ENCODE measurements at places on chromosomes 12 and 14. TPM values are rescaled to one million over a fixed set of nuclear protein-coding genes. Genes with fewer than 3 reads are reported as not detected.

DNA sequence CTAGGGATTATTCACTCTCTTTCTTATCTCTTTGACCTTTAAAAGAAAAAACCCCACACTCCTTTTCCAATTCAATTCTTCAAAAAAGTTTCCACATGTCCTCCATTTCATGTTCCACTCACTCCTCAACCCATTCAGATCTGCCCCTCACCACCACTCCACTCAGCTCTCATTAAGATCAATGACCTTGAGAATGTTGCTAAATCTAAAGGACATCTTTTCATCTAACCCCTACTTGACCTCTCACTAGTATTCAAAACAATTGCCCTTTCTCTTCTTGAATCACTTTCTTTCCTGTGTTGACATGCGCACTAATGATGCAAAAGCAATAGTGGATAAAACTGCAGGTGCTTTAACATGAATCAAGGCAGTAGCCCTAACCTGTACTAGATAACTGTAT is 9.9 kb downstream of the HECTD1 start:
- no peaks in the 10 kb centered on the region for H3K36me3 ChIP-seq
- no peak for DNase-seq
- no peak overlapping the region for H3K27ac ChIP-seq
- H3K4me3 ChIP-seq: no peak overlapping the region
- H3K4me1 ChIP-seq: peaks cover 46% of the 10 kb centered on the region

DNA sequence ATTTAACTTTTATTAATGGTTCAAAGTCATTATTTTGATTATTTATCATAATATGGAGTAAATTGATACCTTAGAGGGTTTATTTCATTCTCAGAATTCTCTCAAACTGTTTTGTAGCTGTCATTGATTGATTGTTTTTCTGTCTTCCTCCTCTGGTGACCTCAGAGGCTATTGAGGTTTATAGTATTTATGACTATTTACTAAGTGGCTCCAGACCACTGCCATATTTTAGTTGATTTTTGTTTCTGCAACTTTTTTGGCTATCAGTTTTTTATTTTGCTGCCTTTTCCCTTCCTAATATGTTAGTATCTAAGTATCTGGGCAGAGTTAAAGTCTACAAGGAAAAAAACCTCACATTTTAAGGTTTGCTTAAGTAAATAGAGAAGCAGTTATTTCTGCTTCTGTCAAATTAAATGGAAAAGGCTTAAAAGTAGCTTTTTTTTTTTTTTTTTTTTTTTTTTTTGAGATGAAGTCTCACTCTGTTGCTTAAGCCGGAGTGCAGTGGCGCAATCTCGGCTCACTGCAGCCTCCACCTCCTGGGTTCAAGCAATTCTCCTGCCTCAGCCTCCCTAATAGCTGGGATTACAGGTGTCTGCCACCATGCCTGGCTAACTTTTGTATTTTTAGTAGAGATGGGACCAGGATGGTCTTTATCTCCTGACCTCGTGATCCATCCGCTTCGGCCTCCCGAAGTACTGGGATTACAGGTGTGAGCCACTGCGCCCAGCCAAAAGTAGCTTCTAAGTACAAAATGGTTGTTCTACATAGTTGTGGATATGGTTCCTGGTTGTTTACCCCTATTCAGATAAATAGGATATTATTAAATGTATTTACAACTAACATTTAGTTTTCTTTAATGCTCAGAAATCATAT is 8.2 kb downstream of the MDM2 start:
- no peak for DNase-seq
- H3K4me3 ChIP-seq: no peak overlapping the region
- H3K27ac ChIP-seq: no peak overlapping the region
- H3K27me3 ChIP-seq: no peaks in the 10 kb centered on the region
- peaks cover 19% of the 10 kb centered on the region for H3K4me1 ChIP-seq
- H3K36me3 ChIP-seq: peaks cover 93% of the 10 kb centered on the region

DNA sequence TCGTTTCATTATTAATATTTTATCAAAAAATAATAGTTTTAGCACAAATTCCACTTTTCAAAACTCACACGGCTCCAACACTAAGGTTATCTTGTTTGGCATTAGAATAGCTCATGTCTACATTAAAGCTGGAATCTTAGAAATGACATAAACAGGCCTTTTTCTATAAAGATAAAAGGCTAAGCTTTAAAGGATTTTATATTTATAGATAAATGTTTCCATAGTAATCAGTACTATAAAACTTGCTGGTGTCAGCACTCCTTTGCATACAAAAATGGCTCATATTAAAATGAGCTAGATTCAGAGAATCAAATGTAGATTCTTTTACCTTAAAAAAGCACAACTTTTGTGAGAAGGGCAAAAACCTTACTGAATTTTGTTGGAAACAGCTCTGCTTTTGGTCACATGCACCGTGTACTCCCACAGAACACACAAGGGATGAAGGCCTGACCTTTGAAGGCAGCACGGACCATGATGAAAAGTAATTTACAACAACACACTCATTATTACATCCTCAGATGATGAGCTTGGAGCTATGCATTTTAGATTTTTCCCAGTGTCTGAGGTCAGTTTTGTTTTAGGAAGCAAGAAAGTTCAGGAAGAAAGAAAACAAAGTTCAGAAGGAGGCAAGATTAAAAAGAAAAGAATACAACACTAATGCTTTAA is 202.8 kb downstream of the BCAT1 start:
- H3K4me3 ChIP-seq: no peak overlapping the region
- H3K4me1 ChIP-seq: no peaks in the 10 kb centered on the region
- no peak for DNase-seq
- H3K27ac ChIP-seq: no peak overlapping the region
- H3K36me3 ChIP-seq: no peaks in the 10 kb centered on the region

DNA sequence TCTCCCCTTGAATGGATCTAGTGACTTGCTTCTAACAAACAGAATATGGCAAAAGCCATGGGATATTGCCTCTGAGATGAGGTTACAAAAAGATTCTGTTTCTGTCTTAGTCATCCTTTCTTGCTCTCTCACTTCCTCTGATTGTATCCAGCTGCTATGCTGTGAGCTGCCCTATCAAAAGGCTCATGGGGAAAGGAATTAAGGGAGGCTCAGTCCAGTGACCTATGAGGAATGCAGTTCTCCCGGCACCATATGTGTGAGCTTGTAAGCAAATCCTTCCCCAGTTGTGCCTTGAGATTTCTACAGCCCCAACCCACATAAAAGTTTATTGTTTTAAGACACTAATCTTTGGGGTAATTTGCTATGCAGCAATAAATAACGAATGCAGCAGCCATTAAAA is 183.1 kb downstream of the KLHL28 start:
- H3K36me3 ChIP-seq: no peaks in the 10 kb centered on the region
- DNase-seq: no peak
- H3K4me3 ChIP-seq: no peak overlapping the region
- no peaks in the 10 kb centered on the region for H3K27me3 ChIP-seq
- no peaks in the 10 kb centered on the region for H3K4me1 ChIP-seq

DNA sequence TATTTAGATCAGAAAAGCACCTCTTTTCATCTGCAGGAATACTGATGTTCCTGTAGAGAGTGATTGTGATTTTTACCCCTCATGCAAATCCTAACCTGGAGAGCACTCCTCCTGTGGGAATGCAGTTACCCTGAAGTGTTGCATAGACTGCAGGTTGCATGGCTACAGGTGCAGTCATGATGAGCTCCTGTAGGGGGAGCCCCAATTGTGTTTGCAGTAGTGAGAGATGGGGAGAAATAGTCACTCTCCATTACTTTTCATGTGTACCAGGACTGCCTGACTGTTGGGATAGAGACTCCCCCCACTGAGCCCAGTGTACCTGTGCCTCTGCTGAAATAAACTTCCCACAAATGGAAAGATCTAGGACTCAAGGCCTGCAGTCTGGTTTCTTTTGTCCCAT is 1086.5 kb downstream of the SLC6A15 start:
- no peak overlapping the region for H3K27ac ChIP-seq
- H3K36me3 ChIP-seq: no peaks in the 10 kb centered on the region
- H3K27me3 ChIP-seq: no peaks in the 10 kb centered on the region
- H3K4me3 ChIP-seq: no peak overlapping the region
- H3K4me1 ChIP-seq: no peaks in the 10 kb centered on the region

Gene CCDC38
- total RNA-seq: not detected

Gene ZNF385A
- total RNA-seq: 8.4 TPM

Gene CELA1
- not detected for total RNA-seq

DNA sequence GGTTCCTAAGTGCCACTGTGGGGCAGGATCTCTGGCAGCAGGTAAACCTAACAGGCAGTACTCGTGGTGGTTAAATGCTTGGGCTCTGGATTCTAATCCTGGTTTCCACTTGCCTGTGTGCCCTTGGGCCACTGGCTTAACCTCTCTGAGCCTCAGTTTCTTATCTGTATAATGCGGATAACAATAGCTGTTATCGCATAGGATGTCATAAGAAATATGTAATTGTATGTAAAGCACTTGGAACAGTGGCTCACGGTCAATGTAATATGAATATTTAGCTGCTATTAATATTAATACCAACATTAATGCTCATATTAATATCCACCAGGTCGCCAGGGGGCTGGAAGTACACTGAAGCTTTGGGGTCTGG is 16.8 kb downstream of the FOXN4 start:
- H3K4me1 ChIP-seq: peaks cover 18% of the 10 kb centered on the region
- no peak overlapping the region for H3K27ac ChIP-seq
- DNase-seq: no peak

DNA sequence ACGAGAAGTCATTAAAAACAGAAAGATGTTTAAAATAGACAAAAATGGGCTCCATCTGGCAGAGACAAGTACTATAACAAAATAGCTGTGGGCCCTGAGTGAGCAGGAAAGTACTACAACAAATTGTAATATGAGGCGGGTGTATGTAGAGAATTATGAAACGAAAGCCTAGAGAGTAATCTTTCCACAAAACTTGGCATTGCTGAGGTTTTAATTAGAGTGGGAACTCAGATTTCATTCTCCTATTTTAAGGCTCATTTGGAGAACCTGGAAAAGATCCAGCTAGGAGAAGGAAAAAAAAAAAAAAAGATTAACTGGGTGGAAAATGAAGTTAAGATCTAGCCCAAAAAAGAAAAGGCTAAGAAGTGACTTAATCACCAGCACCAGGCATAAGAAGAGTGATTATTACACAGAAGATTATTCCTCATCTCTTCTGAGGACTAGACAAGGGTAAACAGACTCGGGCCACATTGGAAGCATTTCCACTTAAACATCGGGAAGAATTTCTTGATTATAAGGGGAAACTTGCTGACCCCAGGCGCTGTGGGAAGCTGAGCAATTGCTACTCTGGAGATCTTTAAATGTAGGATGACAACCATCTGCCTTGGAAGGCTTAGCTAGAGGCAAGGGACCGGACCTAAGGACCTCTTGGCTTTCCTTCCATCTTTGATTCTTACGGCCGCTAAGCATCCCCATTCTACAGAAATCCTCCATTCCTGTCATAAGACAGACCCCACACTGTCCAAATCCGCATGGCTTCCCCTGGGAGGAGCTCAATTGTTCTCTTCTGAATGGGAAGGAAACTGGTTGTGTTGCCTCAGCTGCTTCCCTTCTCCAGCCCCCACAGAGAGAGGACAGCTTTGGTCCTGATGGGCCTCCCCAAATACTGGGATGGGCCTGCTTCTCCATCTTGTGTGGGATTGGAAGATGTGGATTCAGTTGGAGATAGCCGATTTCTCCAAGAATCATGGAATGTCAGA is 40.6 kb downstream of the IGF1 start:
- H3K27me3 ChIP-seq: no peaks in the 10 kb centered on the region
- no peaks in the 10 kb centered on the region for H3K4me1 ChIP-seq
- no peak for DNase-seq
- H3K36me3 ChIP-seq: no peaks in the 10 kb centered on the region
- H3K27ac ChIP-seq: no peak overlapping the region

Gene LRTM2
- total RNA-seq: not detected

Gene FSCB
- not detected for total RNA-seq

Gene DNAJC22
- total RNA-seq: 0.28 TPM

- peak overlapping the region; percentile 88 for H3K27ac ChIP-seq
- H3K4me3 ChIP-seq: no peak overlapping the region
- peaks cover 47% of the 10 kb centered on the region for H3K4me1 ChIP-seq
- DNase-seq: no peak
- no peaks in the 10 kb centered on the region for H3K27me3 ChIP-seq
These were observed 412.3 kb downstream of the RAD51B start for GRCh38 chr14:68231898-68232297.

- no peak overlapping the region for H3K27ac ChIP-seq
- H3K27me3 ChIP-seq: no peaks in the 10 kb centered on the region
- no peaks in the 10 kb centered on the region for H3K36me3 ChIP-seq
- DNase-seq: no peak
- H3K4me1 ChIP-seq: no peaks in the 10 kb centered on the region
These were observed 44.3 kb upstream of the KTN1 start for GRCh38 chr14:55535516-55536203.

DNA sequence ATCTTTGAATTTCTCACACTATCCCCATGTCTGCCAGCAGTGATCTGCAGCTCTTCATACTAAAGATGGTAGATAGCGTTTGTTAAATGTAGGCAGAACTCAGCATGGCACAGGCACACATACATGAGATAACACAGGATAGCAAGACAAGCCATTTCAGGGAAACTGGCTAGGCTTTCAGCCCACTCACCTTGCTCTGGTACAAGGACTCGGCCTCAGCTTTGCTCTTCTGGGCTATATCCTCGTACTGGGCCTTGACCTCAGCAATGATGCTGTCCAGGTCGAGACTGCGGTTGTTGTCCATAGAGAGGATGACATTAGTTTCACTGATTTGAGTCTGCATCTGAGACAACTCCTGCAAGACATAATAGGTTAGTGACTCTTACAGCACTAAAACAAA is 3.1 kb downstream of the KRT1 start:
- no peaks in the 10 kb centered on the region for H3K4me1 ChIP-seq
- no peaks in the 10 kb centered on the region for H3K27me3 ChIP-seq
- H3K4me3 ChIP-seq: no peak overlapping the region
- H3K36me3 ChIP-seq: no peaks in the 10 kb centered on the region

DNA sequence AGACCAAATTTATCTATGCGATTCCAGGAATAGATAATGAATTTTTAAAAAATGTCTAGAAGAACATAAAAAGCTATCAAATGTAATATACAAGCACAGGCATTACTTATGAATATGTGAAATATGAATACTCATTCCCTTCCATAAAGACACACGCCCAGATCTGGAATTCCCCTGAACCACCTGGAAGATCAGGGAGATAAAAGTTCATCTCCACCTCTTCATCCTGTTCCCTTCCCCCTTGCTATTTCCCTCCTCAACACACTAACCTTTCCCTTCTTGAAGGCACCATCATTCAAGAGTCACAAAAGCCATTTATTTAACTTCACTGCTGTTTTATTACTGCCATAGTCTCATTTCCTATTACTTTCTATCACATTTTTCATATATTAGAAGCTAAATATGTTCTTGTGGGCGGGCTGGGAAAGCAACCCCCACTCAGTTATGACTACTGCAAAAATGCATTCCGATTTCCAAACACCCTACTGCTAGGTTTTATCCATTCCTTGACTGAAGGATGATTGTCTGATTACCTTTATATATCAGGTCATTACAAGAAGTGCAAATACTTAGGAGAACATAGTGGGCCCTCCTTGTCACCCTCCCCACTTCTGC is 16.1 kb downstream of the FGD6 start:
- DNase-seq: no peak
- peak overlapping the region; percentile 33 for H3K27ac ChIP-seq
- no peaks in the 10 kb centered on the region for H3K27me3 ChIP-seq
- peaks cover 63% of the 10 kb centered on the region for H3K4me1 ChIP-seq
- H3K36me3 ChIP-seq: no peaks in the 10 kb centered on the region

Gene FAM222A
- 1.2 TPM for total RNA-seq

Gene MORN3
- total RNA-seq: not detected

Data from sigmoid colon (tissue), 7 donors.